A549 treated with Mapracorat at 1 μM for 4 hours (cell line): ENCODE measurements at places on chromosomes 7 and 10. TPM values are rescaled to one million over a fixed set of nuclear protein-coding genes. Genes with fewer than 3 reads are reported as not detected.

PDK4 gene
- total RNA-seq: 18.2 to 24.6 TPM (median 22.2 TPM) in 5 replicates

GSTO2 gene
- 1.3 to 2.5 TPM (median 2.3 TPM) in 5 replicates for total RNA-seq

DENND10 gene
- 48.9 to 59.0 TPM (median 57.9 TPM) in 5 replicates for total RNA-seq

DRGX gene
- total RNA-seq: 0.05 TPM in 1 of 5 replicates, not detected in the others

ABCB4 gene
- 0.06 TPM in 1 of 5 replicates, not detected in the others for total RNA-seq

TUBAL3 gene
- total RNA-seq: 0.26 to 0.49 TPM (median 0.30 TPM) in 4 of 5 replicates, not detected in the other
